ENCODE measurements at places on chromosomes 7 and 10.

DNA sequence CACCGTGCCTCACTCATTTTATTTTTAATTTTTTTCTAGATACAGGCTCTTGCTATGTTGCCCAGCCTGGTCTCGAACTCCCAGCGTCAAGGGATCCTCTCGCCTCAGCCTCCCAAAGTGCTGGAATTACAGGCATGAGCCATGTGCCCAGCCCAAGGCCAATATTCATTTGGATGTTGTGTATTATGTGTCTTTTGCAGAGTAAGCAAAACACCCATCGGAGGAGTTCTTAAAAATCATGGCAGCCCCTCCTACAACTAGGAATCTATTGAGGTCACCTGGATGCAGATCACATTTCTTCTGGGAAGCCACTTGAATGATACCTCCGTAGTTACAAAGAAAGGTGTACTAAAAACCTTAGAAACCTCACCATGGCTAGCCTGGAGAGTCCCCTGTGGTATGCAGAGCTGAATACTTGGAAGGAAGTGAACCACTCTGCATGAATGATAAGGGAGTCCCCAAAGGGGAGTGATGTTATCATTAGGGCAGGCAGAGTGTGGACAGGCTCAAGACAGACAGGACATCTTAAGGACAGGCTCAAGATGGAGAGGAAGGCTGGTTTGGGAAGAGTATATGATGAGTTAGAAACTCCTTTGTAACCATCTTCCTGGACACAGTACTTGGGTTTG is 185.7 kb downstream of the TAX1BP1 start:
- DNase-seq: no peak

- DNase-seq: no peak
Measured at GRCh38 chr7:45593877-45594276, 19.7 kb downstream of the ADCY1 start.

GRCh38 chr10:88181902-88182600 is 318.6 kb downstream of the PTEN start:
- DNase-seq: no peak

GRCh38 chr10:54613162-54613561 is 187.9 kb downstream of the PCDH15 start:
- no peak for DNase-seq
